ENCODE measurements at places on chromosomes 16 and 17.

DNA sequence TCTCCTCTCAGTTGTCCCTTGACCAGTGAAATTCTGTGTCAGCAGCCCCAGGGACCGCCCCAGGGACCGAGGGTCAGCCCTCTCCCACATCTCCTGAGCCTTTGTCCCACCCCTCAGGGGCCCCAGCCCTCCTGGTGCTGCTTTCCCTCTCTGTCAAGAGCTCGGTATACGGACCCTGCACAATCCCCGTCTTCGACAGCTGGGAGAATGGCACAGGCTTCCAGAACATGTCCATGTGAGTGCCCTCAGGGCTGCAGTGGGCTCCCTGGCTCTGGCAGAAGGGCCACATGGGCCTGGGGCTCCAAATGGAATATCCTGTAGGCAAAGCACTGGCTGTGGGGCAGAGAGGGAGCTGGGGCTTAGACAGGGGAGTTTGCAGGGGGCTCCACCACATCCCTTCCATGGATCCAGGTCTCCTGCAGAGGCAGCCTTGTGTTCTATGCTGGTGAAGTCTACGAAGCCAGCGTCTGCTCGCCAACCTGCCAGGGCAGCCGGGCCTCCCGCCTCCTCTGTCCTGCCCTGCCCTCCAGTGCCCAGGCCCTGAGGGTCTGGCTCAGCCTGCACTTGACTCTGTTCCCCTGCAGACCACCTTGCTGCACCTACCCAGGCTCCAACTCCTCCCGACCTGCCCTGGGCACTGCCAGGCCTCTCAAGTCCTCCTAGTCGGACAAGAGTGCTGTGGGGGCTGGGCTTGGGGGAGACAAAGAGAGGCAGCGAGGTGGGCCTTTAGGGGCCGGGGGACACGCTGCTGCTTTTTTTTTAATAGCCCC, 28.0 kb downstream of the ADGRG5 start:
- no peak for DNase-seq

DNA sequence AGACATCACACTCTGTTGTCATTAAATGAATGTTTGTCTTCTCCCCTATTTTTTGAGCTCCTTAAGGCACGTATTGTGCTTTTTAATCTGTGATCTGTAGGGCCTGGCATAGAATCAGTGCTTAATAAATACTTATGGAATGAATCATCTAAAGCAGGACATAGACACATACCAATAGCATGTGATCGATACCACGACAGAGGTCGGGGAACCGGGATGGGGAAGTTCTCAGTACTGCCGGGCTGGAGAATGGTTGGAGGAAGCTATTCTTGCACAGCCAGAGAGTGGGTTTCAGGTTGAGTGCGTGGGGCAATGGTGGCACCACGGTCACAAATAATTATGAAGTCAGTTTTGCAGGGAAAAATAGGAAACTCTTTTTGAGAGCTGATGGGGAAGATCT, 26.8 kb downstream of the NLRP1 start:
- DNase-seq, result no peak

- DNase-seq, result no peak
Measured at GRCh38 chr17:2694381-2695242, 17.0 kb downstream of the CLUH start.

DNA sequence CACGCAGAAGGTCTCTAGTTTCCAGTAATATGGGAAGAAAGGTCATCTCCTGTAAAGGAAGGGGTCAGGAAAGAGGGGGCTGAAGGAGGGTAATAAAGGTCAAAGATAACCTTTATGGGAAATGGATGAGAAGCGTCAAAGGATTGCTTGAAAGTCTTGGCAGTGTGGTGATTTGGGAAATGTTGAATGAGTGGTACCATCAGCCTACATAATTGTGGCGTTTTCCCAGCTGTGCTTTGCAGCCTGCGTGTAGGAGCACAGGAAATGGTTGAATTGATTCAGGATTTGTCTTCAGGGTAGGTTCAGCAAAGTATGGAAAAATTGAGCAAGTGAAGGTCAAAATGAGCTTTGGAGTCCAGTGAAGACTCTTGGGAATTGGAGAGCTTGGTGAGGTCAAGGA, 115.8 kb upstream of the NOL11 start:
- no peak for DNase-seq

DNA sequence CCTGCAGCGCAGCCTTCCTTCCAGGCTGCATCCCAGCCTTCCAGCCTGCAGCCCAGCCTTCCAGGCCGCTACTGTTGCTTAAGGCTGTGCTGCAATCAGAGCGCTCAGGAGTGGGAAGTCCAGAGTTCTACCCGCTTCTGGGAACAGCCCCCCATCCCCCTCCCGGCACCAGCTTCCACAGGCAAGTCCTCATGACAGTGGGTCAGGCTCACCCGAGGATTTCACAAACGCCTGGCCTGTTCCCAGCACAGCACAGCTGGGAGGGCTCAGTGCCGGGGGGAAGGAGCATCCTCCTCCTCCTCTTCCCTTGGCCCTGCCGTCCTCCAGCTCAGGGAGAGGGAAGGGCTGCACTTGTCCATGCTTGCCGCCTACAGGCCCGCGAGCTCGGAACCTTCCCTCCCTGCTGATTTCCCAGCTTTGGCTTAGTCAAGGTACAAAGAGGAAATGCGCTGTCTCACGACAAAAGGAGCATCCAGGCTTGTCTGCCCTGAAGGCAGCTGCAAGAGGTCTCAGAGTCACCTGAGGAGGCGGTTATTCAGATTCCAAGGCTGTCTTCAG, 8.3 kb downstream of the SOCS3 start:
- no peak for DNase-seq

- DNase-seq, result no peak
Measured at GRCh38 chr16:64882078-64882784, 239.6 kb downstream of the CDH11 start.

DNA sequence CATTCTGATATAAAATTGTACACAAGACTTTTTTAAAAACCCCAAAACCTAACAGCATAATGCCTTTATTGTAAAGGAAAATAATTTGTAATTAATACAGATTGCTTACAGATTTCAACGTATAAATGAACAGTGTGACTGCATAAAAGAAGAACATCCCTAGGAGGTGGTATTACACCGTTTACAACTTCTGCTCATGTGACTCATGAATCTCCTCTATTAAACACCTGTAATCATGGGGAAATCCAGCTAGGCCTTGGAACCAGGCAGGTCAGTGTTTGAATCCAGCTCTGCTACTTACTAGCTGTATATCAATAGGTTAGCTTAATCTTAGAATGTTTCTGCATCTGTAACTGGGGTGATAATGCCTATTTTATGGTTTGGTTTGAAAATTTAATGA, 15.2 kb downstream of the RABEP1 start:
- no peak for DNase-seq

DNA sequence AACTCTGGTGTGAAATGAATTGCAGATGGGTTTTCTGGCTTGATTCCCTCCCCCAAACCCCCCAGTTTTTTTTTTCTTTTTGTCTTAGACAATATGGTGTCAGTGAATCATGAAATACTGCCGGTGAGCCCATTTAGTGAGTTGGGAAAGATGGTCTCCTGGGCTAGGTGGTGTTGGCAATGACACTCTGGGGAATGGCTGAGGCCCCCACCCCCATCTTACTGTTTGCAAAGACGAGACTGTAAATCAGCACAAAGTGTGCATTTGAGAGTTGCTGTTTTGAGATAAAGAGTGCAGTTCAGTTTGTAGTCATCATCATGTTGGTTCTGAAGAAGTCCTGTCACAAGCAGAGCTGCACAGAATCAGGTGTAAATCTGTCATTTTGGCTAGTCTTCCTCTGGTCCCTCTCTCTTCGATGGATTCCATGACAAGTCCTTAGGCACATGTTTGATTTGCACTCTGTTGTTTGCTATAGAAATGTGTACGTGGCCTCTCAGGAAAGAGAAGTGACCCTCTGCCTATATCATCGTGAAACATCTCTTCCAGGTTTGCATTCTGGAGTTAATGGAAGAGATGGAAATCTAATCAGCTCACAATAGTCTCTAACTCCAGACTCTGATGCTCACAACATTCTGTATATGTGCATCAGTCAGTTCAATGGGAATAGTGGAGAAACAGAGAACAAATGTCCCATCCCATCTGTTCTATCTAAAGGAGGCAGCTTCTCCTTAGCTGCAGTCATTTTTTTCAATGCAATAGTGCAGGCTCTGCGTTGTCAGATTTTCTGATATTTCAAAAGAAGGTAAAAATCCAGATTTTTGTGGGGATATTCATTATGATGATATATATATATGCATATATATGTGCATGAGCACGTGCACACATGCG, 34.6 kb downstream of the RBFOX1 start:
- DNase-seq, result no peak

DNA sequence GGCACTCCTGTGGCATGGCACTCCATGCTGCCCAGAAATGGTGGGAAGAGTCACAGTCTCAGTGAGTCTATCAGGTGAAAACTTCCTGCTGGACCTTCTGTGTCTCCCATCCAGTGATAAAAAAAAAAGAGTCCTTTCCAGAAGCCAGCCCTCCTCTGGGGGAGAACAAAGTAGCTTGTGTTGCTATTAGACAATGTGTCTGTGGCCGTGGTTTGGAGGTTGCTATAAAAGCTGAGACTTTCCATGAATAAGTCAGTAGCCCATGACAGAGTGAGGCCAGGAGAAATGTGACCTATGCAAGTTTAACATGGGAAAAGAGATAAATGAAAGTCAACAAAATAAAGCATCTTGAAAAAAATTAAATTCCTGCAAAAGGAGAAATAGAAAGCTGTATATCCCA, 250.7 kb upstream of the MON1B start:
- DNase-seq, result no peak
